T-helper 17 cell (primary cell): ENCODE measurements at places on chromosomes 5 and 9.

DNA sequence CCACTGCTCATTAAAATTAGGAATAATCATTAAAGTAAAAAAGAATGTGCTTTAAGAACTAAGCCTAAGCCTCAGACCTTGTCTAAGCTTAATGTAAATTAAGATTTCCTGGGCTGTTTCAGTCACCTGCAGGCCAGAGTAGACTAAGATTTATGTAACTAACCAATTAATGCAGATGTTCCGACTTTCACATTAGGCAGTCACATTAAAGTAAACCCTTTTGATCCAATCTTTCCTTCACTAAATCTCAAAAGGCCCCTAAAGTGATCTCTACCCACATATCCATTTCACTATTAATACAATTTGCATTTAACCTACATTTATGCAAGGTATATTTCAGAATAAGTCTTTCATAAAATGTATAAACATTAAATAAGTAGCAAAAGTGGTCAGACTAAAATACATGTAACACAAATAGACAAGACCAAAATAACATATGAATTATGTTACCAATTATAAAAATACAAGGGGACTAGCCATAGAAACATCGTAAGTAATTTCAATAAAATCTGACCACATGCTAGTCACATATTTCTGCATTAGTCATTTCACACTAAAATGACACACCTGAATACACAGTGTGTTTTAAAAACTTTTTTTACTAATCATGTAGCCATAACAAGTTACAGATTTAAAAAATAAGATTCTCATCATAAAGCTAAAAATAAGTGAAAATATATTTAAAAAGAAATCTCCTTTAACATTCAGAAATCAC, 7.7 kb downstream of the NR3C1 start:
- DNase-seq = no peak

DNA sequence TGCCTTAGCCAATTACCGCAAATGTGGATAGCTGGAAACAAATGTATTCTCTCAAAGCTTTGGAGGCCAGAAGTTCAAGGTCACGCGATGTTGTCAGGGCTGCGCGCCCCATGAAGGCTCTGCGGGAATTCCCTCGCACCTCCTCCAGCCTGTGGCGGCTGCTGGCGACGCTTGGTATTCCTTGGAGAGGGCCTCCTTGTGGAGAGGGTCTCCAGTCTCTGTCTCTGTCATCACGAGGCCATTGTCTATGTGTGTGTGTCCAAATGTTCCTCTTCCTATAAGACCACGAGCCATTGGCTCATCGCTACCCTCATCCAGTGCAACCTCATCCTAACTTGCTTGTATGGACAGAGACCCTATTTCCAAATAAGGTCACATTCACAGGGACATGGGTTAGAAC, 97.5 kb downstream of the ANKRD33B start:
- no peak for DNase-seq

DNA sequence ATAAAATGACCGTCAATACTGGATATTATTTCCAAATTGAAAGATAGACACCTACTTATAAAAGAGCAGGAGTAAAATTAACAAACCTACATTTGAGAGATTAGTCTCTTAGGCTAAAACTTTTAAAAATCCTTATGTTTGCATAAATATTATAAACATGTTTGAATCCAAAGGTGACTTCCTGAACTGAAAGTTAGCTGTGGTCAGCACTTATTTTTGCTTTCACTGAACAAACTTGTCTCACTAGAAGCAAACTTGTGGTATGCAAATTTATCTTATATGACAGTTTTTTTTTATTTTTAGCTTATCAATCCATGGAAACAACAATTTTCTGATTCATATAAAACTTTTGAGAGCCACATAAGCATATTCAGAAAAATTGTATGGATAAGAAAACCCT, 502.6 kb upstream of the COX7C start:
- no peak for DNase-seq

- no peak for DNase-seq
Measured at GRCh38 chr5:168110384-168110783, 181.1 kb upstream of the WWC1 start.

GRCh38 chr5:93583439-93583767, 381 bp downstream of the NR2F1 start:
- no peak for DNase-seq

GRCh38 chr5:11785771-11786352, 118.4 kb downstream of the CTNND2 start:
- no peak for DNase-seq

- no peak for DNase-seq
Measured at GRCh38 chr9:73023025-73023541, 70.2 kb upstream of the ALDH1A1 start.

DNA sequence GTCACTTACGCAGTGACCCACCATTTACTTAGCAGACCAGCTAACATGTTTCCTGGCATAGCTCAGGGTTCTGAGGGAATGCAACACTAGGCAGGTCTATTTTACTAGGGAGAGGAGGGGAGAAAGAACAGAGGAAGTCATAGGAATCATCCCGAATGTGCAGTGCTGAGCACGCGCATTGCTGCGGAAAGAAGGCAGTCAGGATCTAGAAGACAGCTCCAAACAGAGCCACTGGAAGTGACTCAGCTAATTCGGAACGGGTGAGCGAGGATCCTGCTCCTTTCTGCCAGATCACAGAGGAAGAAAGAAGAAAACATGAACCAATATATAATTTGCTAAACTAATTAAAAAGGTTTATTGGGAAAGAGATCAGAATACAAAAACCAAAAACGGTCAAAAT, 339.8 kb downstream of the EFNA5 start:
- DNase-seq = no peak

DNA sequence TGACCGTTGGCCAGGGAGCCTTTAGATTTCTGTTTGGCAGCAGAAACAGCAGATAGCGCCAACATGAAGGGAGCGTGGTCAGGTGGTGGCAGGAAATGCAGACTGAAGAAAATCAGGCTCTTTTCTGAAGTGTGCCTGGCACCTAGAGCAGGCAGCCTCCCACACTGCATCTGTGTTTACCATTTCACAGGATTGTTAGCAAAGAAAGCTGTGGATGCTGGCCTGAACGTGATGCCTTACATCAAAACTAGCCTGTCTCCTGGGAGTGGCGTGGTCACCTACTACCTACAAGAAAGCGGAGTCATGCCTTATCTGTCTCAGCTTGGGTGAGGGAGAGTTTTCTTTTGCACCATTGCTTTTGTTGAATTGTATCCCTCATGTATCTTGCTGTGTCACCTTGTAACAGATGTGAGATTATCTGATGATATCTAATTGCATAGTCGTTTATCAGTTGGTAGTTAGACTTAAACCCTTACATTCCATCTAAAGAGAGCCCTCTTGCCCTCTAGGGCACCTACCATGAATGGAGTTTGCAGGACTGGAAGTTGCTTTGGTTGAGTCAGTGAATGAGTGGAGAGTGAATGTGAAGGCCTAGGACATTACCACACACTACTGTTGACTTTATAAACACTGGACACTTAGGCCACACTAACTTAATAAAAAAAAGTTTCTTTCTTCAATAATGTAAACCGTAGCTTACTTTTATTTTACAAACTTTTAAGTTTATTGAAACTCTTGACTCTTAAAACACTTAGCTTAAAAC, 42.8 kb downstream of the ACO1 start:
- DNase-seq = no peak

DNA sequence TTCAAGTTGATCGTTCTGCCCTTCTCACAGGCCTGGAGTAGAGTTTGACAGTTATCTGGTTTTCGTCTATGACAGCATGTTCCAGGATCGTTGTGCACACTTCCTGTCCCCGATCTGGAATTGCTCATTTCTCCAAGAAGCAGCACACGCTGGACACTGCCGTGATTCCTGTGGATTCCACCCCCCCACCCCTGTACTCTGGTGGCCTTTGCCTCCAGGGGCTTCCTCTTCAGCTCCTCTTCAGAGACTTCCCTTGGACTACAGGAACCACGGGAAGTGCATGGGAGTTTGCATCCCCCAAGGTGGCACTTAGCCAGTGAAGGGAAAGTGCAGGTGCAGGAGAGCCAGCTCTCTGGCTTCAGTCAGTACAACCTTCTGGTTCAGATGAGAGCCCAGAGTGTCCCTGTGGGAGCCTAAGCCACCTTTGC, 160.7 kb downstream of the CACNA1B start:
- no peak for DNase-seq

- no peak for DNase-seq
Measured at GRCh38 chr9:5945112-5945511, 54.4 kb downstream of the MLANA start.

GRCh38 chr9:99377790-99378775, 156.0 kb downstream of the SEC61B start:
- no peak for DNase-seq

GRCh38 chr5:3546028-3546427, 49.6 kb upstream of the IRX1 start:
- no peak for DNase-seq

GRCh38 chr5:79794347-79794746, 104.7 kb downstream of the CMYA5 start:
- DNase-seq = no peak

DNA sequence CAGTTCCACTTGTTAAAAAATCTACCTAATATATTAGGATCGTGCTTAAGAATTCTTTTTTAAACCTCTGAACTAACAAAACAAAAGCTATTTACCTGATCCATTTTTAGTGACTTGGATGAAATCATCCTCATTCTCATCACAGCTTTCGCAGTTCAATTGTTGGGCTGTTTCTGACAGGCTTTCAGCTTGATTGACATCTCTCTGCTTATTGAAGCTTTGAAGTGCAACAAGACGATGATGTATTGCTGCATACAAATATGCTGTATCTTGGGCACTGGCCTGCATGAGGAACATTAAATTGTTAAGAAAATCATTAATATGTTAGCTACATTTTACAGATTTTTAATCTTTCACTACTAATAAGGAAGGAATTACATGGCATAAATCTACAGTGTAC, 9.5 kb upstream of the NADK2 start:
- no peak for DNase-seq

- DNase-seq = no peak
Measured at GRCh38 chr5:125175348-125176004, 429.0 kb upstream of the ZNF608 start.

DNA sequence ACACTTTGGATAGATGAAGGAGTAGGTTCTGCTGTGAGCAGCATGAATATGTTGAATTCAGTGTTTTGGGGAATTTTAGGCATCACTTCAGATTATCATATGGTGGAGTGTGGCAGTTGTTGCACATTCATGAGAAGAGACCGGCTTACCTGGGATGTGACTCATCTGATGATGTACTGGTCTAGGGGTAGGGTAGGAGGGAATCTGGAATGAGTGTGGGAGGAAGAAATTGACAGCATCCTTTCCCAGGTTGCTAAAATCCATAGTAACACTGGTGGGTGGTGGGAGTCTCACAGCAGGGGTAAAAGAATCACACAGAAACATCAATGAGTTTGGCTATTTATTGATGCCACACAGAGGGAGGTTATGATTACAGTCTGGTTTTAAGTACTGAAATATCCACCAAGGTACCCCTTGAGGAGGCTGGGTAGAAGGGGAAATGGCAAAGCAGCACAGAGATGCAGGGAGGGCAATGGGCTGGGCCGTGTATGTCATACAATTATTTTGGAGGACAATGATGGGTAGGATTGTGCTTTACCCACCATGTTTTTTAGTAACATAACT, 82.5 kb downstream of the TARS1 start:
- no peak for DNase-seq

DNA sequence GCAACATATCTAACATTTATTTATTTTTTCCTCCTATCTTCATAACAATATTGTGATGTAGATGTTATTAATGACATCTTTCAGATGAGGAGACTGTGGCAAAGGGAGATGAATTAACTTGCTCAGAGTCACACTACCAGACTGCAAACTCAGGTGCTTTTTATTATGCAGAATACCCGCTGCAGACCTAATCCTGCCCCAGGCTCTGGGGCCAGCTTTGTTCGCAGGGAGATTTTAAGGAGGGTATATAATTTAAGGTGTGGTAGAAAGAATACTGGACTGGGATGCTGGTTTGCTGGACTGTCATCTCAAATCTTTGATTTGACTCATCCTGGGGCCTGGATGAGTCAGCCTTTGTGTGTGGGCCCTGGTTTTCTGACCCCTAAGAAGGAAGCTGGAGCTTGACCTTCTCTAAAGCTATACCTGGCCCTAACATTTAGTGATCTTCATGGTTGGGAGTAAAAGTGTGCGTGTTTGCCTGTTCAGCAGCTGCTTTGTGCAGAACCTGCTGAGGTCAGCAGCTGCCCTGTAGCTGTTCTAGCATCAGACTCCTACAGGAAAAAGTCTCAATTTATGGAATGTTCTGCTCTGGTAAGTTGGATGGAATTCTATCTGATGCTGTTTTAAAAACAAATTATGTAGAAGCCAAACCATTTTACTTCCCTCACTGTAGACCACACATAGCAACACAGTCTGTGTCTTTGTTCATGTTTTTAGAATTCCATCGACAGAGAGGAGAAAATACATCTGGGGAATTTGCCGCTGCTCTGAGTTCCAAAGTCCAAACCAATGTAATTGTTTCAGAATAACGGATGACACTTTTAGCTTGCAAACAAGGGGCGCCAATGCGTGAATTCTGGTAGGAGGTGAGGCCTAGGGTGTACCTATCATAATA, 4.5 kb downstream of the SLC36A1 start:
- no peak for DNase-seq

DNA sequence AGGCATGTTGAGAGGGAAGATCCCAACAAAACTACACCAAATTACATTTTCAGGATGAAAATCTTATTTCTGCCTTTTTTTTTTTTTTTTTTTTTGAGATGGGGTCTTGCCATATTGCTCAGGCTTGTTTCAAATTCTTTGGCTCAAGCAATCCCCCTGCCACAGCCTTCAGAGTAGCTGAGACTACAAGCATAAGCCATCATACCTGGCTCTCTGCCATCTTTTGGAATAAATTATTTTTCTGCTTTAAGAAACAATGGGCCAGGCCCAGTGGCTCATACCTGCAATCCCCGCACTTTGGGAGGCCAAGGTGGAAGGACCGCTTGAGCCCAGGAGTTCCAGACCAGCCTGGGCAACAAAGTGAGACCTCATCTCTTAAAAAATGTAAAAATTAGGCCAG, 14.3 kb downstream of the AFF4 start:
- no peak for DNase-seq

GRCh38 chr9:124282442-124283227, 24.9 kb downstream of the NEK6 start:
- no peak for DNase-seq
